ENCODE measurements at places on chromosomes 6 and 20. TPM values are rescaled to one million over a fixed set of nuclear protein-coding genes. Genes with fewer than 3 reads are reported as not detected.

RAET1E gene
- 0.27 TPM for total RNA-seq

DNA sequence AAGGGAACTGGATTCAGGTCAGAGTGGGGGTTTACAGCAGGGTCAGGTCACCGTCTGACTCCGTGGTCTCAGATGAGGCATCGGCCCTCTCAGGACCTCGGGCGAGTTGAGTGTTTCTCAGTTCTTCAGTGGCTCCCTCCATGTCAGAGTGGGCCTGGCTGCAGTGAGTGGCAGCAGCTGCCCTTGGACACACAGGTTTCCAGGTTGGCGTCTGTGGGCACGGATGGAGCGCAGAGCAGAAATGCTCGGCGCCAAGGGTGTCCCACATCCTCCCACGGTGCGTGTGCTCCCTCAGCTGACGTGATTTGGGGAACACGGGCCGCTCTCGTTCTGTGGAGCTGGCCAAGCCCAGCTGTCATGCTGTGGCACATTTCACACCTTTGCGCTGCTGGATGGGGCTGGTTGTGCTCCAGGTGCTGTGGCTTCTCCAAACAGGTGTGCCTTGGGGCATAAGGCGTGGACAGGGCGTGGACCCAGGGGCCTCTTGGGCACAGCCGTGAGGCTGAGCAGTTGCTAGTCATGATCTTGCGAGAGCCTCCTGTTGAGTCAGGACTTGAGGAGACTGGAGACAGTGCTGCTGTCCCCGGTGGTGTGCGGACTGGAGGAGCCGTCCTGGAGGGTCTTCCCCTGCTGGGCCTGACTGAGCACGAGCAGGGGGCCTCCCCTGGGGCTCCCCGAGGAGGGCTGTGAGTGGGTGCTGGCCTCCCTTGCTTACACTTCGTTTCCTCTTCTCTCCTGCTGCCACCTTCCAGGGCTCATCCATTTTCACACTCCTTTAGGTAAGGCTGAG lies 9.5 kb upstream of the DNAJC5 start:
- peak; percentile 21 for DNase-seq

CARMIL1 gene
- 5.4 TPM for total RNA-seq

DNA sequence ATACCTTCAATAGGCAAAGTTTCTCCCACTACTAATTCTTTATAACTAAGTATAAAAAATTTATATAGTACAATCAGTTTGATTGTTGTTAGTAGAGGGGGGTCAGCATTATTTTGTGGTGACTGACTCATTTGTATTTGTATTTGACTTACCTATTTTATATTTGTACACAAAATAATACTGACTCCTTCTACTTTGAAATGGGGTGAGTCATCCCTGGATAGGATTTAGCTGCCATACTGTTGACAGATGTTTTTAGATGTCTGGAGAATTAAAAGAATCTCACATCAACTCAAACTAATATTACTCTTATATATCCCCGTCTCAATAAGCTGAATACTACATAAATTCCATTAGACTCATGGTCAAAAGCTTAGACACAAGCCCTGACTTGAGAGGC lies 114.9 kb downstream of the FRK start:
- no peak for DNase-seq

GRCh38 chr6:132813173-132813856 lies 1.1 kb upstream of the RPS12 start:
- DNase-seq = peak; percentile 72

PNPLA1 gene
- total RNA-seq = not detected

- no peak for DNase-seq
Observed at GRCh38 chr6:38021029-38021428, 201.5 kb downstream of the ZFAND3 start.

- peak; percentile 92 for DNase-seq
Observed at GRCh38 chr6:29887819-29888776, 54.2 kb upstream of the HLA-A start.

GRCh38 chr20:32052778-32053362 lies 828 bp downstream of the HCK start:
- peak; percentile 93 for DNase-seq

RNF217 gene
- total RNA-seq = 8.0 TPM
